ENCODE measurements at places on chromosomes 12 and 14.

DNA sequence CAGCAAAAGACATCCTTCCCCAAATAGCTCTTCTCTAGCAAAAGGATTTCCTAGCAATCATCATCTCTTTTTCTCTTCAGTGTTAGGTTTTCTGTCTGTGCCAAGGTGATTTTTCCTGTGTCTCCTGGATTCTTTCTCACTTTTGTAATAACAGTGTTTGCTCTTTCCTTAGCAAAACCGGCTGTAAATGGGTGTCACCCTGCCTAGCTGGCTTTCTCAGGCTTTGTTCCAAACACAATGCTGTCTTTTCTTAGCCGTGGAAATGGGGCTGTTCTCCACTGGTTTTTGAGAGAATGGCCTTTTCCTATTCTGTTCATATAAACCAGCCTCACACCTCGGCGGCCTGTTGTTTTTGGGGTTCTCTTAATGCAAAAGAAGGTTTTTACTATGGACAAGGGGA is 21.9 kb downstream of the JDP2 start:
- DNase-seq: no peak

GRCh38 chr12:115895247-115895646 is 382.2 kb downstream of the MED13L start:
- no peak for DNase-seq

DNA sequence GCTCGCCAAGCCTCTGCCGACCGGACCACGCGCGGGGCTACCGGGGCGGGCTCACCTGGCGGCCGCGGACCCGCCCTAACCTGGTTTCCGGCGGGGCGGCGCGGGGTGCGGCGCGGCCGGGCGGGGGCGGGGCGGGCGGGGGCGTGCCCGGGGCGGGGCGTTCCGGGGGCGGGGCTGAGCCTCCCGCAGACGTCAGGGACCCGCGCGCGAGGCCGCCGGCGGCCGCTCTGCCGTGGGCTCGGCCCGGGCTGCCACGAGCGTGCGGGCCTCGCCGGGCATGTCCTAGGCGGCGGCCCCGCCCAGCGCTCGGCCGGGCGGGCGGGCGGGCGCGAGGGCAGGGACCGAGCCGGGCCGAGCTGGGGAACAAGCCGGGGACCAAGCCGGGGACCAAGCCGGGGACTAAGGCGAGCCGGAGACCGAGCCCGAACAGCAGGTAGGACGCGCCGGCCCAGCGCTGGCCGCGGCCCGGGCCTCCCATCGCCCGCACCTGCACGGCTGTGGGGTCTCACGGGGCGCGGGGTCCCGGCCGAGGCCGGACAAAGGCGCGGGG is at the start of gene CEP170B:
Gene CEP170B (plus strand): TSS at position 188 of the 550 bp plus-strand sequence. CDS start 3,183 bp downstream, outside the sequence.
- no peak for DNase-seq

- DNase-seq: no peak
Observed at GRCh38 chr14:58836303-58836974, 198.7 kb downstream of the DACT1 start.

DNA sequence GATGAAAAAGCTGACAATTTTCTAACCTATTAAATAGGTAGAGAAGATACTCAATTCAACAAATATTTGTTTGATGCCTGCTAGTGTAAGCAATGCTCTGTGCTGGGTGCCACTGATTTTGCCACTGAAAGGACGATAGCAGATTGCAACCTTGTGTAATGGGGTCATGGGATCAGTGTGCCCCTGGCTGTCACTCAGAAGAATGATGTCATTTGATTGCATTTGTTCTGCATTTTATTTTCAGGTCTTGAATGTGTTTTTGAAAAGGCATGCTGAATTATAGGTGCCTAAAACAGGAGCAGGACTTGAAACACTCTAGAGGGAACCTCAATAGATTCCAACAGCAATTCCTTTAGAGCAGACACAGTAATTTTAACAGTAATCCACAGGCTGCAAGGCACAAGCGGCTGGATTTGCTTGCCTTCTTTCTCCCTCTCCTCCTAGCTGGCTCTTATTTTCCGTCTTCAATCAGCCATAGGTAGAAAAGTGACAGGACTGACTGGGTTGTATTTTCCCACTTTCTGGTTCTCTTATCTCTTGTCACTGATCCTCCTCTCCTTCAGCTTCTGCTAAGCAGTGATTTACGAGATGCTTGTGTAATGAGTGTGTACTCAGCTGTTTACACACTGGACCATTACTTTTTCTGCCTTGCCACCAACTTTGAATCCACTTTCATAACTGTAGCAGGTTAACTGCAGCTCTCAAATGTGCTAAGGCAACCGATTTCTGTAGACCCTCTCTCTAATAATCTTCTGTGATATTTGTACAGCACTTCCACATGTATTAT is 4.1 kb downstream of the PLXNC1 start:
- DNase-seq: no peak

- no peak for DNase-seq
Observed at GRCh38 chr12:47615711-47616110, 90.1 kb downstream of the RPAP3 start.

DNA sequence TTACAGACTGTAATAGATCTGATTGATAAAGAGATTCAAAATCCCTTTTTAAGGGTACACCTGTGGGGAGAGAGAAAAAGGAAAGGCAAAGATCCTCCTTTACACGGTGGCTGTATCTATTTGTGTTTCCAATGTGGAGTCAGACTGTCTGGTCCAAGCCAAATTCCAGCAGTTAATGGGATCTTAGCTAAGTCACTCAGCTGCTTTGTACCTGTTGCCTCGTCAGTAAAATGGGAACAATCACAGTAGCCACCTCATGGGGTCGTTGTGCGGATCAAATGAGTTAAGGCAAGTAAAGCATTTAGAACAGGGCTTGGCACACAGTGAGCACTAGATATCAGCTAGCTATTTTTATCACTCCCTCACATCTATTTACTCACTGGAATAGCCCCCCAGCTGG is 46.9 kb downstream of the EFCAB11 start:
- DNase-seq: no peak

GRCh38 chr12:25714198-25714984 is 161.3 kb upstream of the LMNTD1 start:
- no peak for DNase-seq

GRCh38 chr12:116062698-116063097 is 214.8 kb downstream of the MED13L start:
- DNase-seq: no peak

- no peak for DNase-seq
Observed at GRCh38 chr14:103550451-103551337, 11.8 kb downstream of the BAG5 start.

- no peak for DNase-seq
Observed at GRCh38 chr12:132143336-132144071, 615 bp downstream of the DDX51 start.

GRCh38 chr12:2360630-2361170 is 307.9 kb downstream of the CACNA1C start:
- no peak for DNase-seq

GRCh38 chr12:51190820-51191219 is 17.9 kb upstream of the TFCP2 start:
- no peak for DNase-seq

Data from right renal cortex interstitium (tissue), 3 donors.